Stimulated activated CD4-positive, alpha-beta T cell treated with anti-CD3 and anti-CD28 coated beads, Interleukin-2, amount 100 ng/mL, for 24 hours (primary cell): ENCODE measurements at places on chromosomes 1 and 21.

DNA sequence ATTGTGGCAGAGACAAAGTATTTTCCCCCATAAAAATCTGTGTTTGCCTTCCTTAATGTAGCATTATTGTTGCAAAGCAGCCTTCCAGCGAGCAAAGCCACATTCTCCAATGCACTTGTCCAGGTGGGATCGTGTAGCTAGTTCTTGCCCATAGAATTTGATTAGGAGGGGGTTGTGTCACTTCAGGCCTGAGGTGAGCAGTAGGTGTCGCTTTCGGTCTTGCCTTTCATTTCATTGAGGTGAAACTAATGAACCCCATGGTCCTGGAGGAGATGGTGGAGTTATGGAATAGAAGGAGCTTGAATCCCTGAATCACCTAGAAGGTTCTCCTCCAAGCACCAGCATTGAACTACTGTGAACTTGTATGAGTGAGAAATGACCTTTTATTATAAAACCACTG lies 318.9 kb upstream of the PBX1 start:
- DNase-seq: no peak

DNA sequence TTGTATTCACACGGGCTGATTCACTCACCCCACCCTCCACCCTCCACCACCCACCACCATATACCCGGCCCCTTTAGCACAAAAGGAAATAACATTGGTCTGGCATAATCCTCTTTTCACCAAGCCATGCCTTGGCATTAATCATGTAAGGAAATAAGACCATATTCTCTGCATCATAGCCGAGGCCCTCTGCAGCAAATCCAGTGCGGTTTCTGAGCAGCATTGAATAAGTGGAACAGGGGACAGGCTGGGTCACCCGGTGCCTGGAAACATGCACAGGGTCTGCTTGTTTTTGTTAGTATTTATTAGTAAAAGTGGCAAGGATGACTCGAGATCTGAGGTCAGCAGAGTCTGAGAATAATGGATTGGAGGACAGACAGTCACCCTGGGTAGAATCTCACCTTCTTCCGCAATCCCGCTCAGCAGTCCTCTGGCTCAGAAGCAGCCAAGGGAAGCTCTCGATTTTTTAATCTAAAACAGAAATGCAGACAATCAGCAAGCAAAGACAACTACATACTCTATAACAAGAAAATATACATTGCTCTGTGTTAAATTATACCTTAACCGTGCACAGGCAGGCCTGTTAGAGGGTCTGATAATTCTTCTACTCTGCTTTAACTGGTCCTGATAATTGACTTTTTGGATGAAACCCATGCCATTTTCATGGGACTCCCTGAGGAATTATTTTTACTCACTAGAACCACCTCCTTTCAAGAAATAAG lies 52.4 kb upstream of the CDC42BPA start:
- DNase-seq: no peak

DNA sequence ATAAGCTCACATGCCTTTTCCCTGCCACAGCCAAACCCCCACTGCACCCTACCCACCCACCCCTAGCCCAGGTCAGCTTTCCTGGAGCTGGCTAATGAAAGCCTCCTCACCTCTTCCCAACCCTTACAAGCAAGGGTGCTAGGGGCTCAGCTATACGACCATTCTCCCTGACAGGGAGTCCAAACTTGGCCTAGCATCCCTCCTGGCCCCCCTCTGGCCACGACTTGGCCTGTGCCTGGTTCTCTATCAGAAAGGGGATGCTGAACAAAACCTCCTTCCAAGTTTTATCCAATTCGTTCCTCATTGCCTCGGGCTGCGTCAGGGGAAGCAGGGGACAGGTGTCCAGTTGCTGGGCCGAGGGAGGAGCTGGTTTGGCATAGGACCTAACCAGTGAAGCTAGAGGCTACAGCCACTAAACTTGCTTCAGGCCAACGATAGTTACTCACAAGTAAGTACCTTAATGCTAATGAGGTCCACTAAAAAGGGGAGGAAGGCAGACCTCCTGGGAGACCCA lies 8.6 kb downstream of the TMEM81 start:
- DNase-seq: no peak

- no peak for DNase-seq
Observed at GRCh38 chr1:3735027-3735681, 17.1 kb upstream of the CCDC27 start.

- DNase-seq: no peak
Observed at GRCh38 chr1:40363721-40364120, 9.8 kb upstream of the SMAP2 start.

GRCh38 chr21:33171616-33172169 lies 58.0 kb upstream of the IFNAR2 start:
- no peak for DNase-seq

DNA sequence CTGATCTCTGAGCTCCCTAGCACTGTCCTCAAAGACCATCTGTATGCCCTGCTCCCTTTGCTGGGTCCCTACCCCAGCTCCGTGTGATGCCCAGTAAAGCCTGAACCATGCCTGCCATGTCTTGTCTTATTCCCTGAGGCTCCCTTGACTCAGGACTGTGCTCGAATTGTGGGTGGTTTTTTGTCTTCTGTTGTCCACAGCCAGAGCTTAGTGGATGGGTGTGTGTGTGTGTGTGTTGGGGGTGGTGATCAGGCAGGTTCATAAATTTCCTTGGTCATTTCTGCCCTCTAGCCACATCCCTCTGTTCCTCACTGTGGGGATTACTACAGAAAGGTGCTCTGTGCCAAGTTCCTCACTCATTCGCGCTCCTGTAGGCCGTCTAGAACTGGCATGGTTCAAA lies 5.7 kb downstream of the GSTM5 start:
- DNase-seq: no peak

DNA sequence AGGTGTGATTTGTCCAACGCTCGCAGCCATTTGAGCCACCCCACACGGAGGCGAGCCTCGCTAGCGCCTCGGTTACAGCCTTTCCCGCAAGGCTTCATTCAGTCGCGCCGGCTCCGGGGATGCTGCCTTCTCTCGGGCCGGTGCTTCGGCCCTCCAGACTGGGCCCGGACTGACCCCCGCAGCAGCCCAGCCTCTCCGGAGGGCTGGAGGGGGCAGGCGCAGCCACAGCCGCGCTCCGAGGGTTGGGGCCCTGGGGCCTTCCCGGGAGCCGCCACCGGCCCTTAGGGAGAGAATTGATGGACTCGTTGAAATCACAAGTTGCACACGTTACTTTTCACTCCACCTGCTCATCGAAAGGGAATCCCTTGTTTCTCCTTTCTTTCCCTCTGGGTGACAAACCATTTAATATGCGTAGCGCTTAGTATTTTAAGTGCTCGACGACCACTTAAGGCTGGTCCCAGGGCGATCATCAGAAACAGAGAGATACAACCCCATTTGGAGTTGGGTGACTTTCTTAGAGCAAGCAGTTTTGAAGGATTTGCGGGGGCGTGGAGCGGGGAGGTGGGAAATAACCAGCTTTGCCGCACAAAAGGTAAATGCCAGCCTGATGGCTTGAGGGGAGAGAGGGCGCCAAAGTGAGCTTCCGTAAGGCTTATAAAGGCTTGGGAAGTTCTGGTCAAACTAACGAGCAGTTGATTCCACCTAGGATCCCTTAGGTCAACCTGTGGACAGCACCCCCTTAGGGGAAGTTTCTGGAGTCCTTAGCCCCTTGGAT lies 24.6 kb upstream of the ENAH start:
- no peak for DNase-seq

DNA sequence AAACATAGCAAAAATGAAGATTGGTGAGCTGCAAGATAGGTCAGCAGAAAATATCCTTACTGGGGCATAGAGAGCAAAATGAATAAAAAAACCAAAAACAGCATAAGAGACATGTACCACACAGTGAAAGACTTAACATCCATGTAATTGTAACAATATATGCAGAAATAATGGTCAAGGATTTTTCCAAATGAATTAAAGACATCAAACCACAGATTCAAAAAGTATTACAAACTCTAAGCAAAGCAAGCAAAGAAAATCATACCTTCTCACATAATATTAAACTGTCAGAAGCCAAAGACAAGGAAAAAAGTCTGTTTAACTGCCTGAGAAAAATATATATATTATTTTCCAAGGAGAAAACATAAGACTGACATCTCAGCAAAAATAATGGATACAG lies 111.3 kb downstream of the MIS18A start:
- DNase-seq: no peak
